ENCODE measurements at places on chromosomes 16 and 17. TPM values are rescaled to one million over a fixed set of nuclear protein-coding genes. Genes with fewer than 3 reads are reported as not detected.

STH gene
- total RNA-seq, result not detected

DNA sequence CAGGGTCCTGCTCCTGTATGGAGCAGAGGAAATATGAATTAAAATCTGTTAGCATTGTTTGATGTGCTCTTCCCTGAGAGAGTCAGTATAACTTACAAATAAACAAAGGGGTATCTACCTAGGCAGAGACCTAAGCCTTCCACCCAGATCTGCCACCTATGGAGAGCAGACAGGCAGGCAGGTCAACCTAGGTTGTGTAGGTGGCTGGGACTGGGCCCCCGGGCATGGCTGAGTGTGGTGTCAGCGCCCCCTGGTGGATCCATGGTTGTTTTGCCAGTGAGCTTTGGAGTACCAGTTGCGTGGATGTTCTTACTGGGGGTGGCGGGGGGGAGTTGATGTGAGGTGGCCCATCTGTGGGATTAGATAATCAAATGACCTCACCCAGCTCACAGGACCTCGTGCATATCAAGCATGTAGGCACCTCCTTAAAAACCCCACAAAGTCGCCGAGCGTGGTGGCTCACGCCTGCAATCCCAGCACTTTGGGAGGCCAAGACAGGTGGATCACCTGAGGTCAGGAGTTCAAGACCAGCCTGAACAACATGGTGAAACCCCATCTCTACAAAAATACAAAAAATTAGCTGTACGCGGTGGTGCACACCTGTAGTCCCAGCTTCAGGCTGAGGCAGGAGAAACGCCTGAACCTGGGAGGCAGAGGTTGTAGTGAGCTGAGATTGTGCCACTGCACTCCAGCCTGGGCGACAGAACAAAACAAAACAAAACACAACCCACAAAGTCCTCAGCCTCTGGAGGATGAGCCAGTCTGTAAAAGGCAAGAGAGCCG is 17.6 kb downstream of the DUS2 start:
- DNase-seq, result no peak

- DNase-seq, result no peak
Observed at GRCh38 chr17:44074231-44074910, 3.8 kb downstream of the G6PC3 start.

GRCh38 chr17:77426676-77427386 is 286.1 kb downstream of the SEC14L1 start:
- no peak for DNase-seq

KRTAP17-1 gene
- not detected for total RNA-seq

GRCh38 chr16:20803561-20804214 is 2.6 kb downstream of the ERI2 start:
- no peak for DNase-seq

DNA sequence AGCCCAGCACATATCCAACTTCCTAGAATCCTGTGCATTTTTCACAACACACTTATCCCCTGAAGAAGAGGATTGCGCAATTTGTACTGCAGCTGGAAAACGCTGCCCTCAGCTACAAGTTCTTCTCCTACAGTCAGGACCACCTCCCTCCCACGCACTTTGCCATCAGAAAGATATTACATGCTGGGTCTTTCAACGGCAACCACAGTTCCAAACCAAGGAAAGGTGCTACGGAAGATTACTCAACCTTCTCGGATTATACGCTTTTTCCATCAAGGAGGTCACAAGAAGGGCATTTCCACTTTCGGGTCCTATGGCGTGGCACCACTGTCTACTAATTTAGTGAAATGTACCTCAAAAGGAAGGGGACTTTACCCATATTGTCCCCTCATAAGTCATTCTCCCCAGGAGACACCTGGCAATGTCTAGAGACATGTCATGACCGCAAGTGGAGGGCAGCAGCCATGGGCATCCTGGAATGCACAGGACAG is 35.2 kb downstream of the USP7 start:
- DNase-seq, result no peak

SOST gene
- total RNA-seq, result not detected

DNA sequence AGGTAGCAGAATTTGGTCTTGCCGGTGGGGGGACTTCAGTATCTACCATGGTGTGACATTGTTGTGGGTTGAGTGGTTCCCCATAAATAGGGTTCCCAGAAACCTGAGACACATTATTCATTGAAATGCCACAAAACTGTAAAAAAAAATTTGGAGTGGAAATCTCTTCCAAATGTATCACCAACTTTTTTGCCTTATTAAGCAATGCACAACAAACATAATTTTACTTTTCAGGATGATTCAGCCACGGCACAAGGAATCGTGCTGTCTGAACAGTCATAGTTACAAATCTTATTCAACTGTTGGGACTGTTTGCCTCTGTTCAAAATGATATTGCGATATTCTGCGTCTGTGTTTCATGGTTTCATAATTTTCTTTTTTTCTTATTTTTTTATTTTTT is 181.2 kb downstream of the NTN1 start:
- DNase-seq, result no peak

OTOA gene
- 0.17 TPM for total RNA-seq

PRAC1 gene
- not detected for total RNA-seq

DNA sequence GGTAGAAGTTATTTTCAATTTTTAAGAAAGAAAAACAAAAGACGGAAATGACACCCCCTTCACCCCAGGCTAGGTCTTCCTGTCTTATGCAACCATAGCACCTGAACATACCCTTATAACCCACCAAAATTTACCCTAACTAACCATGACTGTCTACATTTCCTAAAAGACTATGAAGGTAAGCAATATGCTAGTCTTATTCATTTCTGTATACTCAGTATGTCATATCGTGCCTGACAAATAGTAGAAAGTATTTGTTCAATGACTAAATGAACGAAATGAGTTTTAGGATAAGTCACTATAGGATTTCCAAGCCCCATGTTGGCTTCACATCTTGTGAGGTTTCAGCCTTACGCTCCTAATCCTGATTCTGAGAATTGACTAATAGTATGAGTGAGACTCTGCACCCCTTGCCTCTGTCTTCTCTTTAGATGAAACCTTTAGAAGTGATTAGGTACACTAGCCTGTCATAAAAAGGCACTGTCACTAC is 6.5 kb downstream of the ADAT1 start:
- no peak for DNase-seq

TMEM88 gene
- 4.3 TPM for total RNA-seq

SLC47A2 gene
- not detected for total RNA-seq

- no peak for DNase-seq
Observed at GRCh38 chr17:62805234-62805633, 2.9 kb downstream of the MARCHF10 start.

DNA sequence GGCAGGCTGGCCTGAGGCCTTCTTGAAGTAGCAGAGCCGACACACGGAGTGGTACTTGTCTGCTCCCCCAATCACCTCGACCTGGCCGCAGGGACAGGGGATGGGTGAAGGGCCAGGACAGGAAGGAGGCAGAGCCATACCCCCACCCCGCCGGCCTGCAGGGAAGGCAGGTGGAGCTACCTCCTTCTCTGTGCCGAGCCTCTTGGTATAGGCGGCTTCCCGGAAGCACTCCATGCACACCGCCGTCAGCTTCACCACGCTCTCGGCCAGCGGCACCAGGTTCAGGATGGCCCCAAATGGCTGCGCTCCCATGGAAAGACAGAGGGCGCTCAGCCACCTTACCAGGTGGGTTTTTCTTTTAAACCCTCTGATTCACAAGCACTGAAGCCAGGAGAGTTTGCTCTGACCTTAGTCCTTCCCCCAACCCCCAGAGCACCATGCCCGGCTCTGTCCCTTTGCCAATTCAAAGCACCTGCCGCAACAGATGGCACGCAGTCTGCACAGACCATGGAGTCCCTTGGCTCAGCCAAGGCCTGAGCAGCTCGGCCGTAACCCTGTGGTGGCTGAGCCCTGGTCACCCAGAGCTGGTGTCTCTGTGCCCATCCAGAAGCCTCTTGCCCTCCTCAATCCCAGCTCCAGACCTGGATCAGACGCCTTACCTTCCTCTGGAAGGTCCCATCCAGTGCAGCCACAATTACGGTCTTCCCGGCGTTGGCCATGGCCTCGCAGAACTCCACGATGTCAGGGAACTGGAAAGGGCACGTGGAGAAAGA is 6.7 kb downstream of the SYNGR2 start:
- no peak for DNase-seq

KRTAP4-6 gene
- total RNA-seq, result not detected

GRCh38 chr16:53429221-53429943 is 4.9 kb upstream of the RBL2 start:
- DNase-seq, result no peak

GRCh38 chr16:29808219-29808900 is 2.0 kb downstream of the MAZ start:
- no peak for DNase-seq

DNA sequence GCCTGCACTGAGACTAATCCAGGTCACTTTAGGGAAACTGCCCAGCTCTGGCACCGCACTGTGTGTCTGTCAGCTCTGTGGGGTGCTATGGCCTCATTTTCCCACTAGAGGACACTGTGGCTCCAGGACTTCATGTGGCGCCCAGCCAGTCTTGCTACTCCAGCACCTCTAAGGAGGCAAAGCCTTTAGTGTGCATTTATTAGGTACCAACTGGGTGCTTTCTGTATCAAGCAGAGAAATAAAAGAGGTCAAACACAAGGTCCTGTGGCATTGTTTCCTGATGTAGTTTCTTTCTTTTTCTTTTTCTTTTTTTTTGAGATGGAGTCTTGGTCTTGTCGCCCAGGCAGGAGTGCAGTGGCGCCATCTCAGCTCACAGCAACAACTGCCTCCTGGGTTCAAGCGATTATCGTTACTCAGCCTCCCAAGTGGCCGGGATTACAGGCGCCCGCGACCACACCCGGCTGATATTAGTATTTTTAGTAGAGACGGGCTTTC is 12.5 kb upstream of the RHBDL3 start:
- DNase-seq, result no peak

SLC7A5 gene
- 355 TPM for total RNA-seq

DNA sequence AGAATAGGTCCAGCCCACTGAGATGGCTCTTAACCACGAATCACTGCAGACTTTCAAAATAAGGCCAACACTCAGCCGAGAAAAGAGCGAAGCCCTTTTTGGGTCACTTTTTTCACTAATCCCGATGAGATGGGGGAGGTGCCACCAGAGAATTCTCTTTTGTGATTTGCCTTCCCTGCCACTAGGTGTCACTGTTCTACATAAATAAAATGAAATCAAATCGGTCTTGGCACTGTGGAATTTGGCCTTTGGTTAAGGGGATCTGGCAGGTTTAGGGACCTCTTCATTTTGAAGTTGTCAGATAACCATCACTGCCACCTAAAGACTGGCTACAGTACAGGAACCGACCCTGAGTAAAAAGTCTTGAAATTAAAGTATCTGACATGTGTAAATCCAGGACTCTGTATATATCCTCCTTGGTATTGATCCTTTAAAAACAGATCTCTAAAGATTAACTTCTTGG is 147.0 kb downstream of the HS3ST4 start:
- DNase-seq, result peak; percentile 14
